Ovary (tissue), 10 donors: ENCODE measurements at places on chromosomes 13 and 19. TPM values are rescaled to one million over a fixed set of nuclear protein-coding genes. Genes with fewer than 3 reads are reported as not detected.
A peak's percentile ranks its signal among the peaks of the same experiment; 100 is the strongest.

- no peak for DNase-seq
These were observed 8.3 kb upstream of the NBEA start for GRCh38 chr13:34933786-34934185.

- DNase-seq, result no peak
These were observed 109.0 kb downstream of the STARD13 start for GRCh38 chr13:33176526-33176925.

- no peak for DNase-seq
These were observed 1000.6 kb downstream of the OLFM4 start for GRCh38 chr13:54029226-54029625.

GRCh38 chr13:42047561-42048341, 697 bp upstream of the DGKH start:
- DNase-seq, result peak; percentile 56

GRCh38 chr13:28406733-28407266, 88.1 kb downstream of the FLT1 start:
- DNase-seq, result no peak

GRCh38 chr13:67175836-67176459, 54.2 kb downstream of the PCDH9 start:
- DNase-seq, result no peak

- DNase-seq, result no peak
These were observed 121.1 kb upstream of the SPRY2 start for GRCh38 chr13:80462037-80462436.

DNA sequence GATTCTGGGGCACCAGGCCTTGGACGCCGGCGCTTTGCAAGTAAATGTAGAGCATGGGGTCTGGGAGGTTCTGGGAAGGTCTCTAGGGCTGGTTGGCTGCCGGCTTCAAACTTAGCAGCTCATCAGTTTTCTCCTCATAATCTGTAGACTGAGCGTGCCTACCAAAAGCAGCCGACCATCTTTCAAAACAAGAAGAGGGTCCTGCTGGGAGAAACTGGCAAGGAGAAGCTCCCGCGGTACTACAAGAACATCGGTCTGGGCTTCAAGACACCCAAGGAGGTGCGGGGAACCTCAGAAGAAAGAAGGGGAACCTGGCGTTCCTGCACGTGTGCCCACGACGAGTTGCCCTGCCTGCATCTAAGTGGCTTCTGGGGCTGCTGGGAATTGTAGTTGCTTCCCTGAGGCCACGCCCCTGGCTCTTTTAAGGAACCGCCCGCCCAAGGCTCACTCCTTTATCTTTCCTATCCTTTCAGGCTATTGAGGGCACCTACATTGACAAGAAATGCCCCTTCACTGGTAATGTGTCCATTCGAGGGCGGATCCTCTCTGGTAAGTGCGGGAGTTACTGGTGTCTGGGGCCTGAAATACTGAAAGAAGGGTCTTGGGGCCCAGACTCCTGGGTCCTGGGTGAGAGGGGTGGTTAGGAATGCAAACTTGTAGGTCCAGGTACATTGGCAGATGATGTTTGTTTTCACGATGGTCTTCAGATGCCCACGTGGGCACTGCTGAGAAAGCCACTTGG, 984 bp downstream of the RPS11 start:
- DNase-seq, result no peak

DNA sequence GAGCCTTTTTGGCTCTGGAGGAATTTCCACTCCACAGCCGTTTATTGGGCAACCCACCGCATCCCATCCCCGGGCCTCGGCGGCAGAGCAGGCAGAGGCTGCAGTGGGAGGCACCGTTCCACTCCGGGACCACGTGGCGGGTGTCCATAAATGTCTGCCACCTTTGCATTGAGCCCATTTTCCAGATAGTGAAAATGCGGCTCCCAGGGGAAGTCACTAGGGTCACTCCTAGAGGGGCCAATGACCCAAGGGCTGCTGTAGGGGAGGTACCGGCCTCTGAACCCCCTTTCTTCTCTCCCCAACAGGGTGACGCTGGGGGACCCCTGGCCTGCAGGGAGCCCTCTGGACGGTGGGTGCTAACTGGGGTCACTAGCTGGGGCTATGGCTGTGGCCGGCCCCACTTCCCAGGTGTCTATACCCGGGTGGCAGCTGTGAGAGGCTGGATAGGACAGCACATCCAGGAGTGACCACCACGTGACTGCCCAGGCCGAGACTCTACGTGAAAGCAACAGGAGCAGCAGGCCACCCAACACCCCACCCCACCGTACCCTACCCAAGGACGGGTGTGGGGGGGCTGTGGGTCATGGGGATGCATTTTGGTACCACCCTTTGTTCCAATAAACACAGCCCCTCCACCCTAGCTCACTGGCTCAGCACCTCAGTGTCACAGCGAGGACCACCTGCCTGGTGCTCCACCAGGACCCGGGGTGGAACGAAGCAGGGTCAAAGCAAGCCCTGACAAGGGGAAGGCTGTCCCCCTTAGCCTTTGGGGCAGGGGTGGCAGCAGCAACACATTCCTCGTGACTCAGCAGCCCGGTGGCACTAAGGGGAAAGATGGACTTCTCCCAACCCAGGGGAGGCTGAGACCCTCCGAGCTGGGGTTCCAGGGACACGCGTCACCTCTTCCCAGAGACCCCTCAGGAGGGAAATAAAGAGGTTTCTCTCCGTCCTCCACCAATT, 1.5 kb downstream of the TIMM13 start:
- DNase-seq, result peak; percentile 45

GRCh38 chr19:6678690-6679109, 8.7 kb upstream of the TNFSF14 start:
- DNase-seq, result no peak

The RPS15 gene
- total RNA-seq, result 2,328 TPM

The IFNL1 gene
- total RNA-seq, result not detected
